ENCODE measurements at places on chromosomes 12 and 14.

DNA sequence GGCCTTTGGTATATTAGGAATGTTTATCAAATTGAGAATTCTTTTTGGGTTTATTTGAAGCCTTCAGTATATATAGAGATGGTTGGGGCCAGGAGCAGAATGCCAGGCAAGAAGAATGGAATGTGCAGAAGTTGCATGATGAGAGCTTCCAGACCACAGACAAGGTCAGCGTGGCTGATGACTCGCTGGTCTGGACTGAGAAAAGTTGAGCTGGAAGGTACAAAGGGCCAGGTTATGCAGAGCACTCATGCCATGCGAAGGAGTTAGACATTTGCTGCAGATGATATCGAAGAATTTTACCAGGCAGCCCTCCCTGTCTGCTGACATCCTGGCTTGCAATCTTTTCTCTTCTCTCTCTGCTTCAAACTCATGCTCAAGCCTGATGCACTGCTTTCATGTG lies 196.2 kb upstream of the ARHGAP5 start:
- DNase-seq = no peak
- H3K4me3 ChIP-seq = no peak overlapping the region
- no peaks in the 10 kb centered on the region for H3K27me3 ChIP-seq
- no peaks in the 10 kb centered on the region for H3K4me1 ChIP-seq
- H3K27ac ChIP-seq = no peak overlapping the region
- H3K36me3 ChIP-seq = no peaks in the 10 kb centered on the region

- H3K4me1 ChIP-seq = no peaks in the 10 kb centered on the region
- H3K27ac ChIP-seq = no peak overlapping the region
- H3K27me3 ChIP-seq = no peaks in the 10 kb centered on the region
- DNase-seq = peak; percentile 32
- no peaks in the 10 kb centered on the region for H3K36me3 ChIP-seq
Observed at GRCh38 chr12:116066381-116067230, 210.9 kb downstream of the MED13L start.

DNA sequence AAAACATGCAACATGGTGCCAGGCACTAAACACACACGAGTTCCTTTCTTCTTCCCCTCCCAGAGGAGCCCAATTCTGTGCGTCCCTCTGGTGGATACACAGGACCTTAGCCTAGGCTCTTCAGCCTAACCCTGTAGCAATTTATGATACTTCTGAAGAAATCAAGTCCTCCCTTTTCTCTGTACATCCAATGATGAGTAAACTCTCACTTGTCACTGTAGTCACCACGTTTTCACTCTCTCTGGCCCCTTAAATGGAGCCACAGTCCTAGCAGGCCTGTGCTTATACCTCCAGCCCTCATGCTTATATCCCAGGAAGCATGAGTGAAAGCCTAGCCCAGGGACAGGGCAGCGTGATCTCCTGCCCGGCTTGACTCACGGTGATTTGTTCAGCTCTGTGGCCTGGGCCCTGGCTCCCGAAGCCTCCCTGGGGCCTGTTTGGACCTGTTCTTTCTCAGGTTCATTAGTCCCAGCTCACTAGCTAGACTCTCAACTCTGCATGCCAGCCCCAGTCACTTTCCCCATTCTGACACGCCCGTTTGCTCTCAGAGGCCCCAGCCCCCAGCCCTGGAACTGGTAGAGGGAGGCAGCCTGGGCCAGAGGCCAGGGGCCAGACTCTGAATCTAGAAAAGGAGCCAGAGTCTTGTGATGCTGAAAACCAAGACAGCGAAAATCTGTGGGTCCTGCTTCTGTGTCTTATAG lies 24.1 kb upstream of the PLEKHG3 start:
- H3K27me3 ChIP-seq = no peaks in the 10 kb centered on the region
- H3K36me3 ChIP-seq = no peaks in the 10 kb centered on the region
- DNase-seq = no peak
- peaks cover 10% of the 10 kb centered on the region for H3K4me1 ChIP-seq

GRCh38 chr12:111434680-111435338 lies 29.1 kb downstream of the SH2B3 start:
- H3K27me3 ChIP-seq = no peaks in the 10 kb centered on the region
- peaks cover 97% of the 10 kb centered on the region for H3K4me1 ChIP-seq
- H3K27ac ChIP-seq = peak overlapping the region; percentile 97

- no peaks in the 10 kb centered on the region for H3K36me3 ChIP-seq
- H3K27ac ChIP-seq = no peak overlapping the region
- no peaks in the 10 kb centered on the region for H3K27me3 ChIP-seq
- no peaks in the 10 kb centered on the region for H3K4me1 ChIP-seq
Observed at GRCh38 chr12:46133751-46134150, 135.1 kb downstream of the SLC38A1 start.

- H3K27ac ChIP-seq = no peak overlapping the region
- no peak overlapping the region for H3K4me3 ChIP-seq
- H3K27me3 ChIP-seq = no peaks in the 10 kb centered on the region
- no peaks in the 10 kb centered on the region for H3K36me3 ChIP-seq
- H3K4me1 ChIP-seq = no peaks in the 10 kb centered on the region
- no peak for DNase-seq
Observed at GRCh38 chr14:49134940-49135339, 451.2 kb downstream of the RPS29 start.

- H3K27ac ChIP-seq = no peak overlapping the region
- DNase-seq = no peak
- H3K27me3 ChIP-seq = no peaks in the 10 kb centered on the region
- no peaks in the 10 kb centered on the region for H3K4me1 ChIP-seq
Observed at GRCh38 chr14:45262637-45263036, 9.6 kb upstream of the MIS18BP1 start.

DNA sequence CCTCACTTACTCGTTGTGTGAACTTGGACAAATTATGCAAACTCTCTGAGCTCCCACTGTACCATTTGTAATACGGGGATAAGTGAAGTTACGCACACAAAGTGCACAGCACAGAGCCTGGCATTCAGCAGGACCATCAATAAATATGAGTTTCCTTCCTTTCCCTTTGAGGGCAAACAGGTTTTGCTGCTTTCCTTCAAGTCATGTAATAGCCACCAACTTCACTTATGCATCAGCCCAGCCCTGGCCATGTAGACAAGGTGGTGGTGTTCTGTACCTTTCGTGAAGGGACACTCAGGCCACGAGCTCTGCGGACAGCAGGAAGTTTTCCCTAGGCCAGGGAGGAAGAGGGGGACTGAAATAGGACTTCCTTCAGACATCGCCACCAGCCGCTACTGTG lies 272.7 kb downstream of the CACNA1C start:
- H3K4me3 ChIP-seq = no peak overlapping the region
- H3K4me1 ChIP-seq = no peaks in the 10 kb centered on the region
- H3K27ac ChIP-seq = no peak overlapping the region
- DNase-seq = no peak

- H3K27me3 ChIP-seq = no peaks in the 10 kb centered on the region
- H3K4me1 ChIP-seq = no peaks in the 10 kb centered on the region
- H3K4me3 ChIP-seq = no peak overlapping the region
- no peaks in the 10 kb centered on the region for H3K36me3 ChIP-seq
- no peak overlapping the region for H3K27ac ChIP-seq
Observed at GRCh38 chr14:63308723-63309317, 9.9 kb downstream of the GPHB5 start.

DNA sequence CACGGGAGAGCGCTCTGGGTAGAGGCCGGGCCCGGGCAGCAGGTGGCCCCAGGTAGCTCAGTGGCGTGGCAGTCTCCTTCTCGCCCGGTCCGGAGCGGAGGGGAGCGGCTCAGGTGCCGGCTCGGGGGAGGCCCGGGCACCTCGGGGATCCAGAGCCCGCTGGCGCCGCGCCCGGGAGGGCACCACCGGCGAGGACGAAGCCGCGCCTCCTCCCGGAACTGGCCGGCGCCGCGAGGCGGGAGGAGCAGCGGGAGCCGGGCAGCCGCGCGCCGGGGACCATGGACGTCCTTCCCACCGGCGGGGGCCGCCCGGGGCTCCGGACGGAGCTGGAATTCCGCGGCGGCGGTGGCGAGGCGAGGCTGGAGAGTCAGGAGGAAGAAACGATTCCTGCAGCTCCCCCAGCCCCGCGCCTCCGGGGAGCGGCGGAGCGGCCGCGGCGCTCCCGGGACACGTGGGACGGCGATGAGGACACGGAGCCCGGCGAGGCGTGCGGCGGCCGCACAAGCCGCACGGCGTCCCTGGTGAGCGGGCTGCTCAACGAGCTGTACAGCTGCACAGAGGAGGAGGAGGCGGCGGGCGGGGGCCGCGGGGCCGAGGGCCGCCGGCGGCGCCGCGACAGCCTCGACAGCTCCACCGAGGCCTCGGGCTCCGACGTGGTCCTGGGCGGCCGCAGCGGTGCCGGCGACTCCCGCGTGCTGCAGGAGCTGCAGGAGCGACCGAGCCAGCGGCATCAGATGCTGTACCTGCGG lies 21.5 kb upstream of the GNS start:
- H3K4me1 ChIP-seq = peaks cover 17% of the 10 kb centered on the region
- DNase-seq = peak; percentile 43

DNA sequence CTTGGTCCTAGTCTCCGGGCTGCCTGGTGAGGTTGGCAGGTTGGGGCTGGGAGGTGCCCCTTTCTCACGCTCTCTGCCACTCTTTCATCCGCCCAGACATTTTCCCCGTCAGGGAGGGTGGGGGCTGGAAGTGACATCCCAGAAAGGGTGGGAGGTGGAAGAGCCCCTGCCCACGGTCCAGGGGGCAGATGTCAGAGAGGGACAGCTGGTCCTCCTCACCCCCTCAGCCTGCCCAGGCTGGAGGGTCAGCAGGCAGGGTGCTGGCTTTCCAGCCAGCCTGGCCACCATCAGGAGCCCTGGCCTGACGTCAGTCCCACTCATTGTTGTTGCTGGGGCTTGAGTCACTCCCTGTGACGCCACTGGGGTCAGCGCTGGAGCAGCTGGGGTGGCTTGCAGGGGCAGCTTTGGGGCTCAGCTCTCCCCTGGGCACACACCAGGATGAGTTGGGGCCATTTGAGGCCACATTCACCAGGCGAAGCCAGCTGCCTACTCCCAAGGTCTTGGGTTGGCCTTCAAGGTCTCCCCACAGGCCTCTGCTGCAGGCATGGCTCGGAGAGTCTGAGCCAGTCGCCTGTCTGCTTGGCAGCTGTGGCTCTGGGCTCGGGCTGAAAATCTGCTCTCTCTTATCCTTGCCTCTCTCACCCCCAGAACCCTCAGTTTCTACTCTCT lies 5.7 kb upstream of the ATG101 start:
- H3K4me3 ChIP-seq = no peak overlapping the region
- no peak for DNase-seq
- H3K4me1 ChIP-seq = peaks cover 4% of the 10 kb centered on the region
- no peaks in the 10 kb centered on the region for H3K27me3 ChIP-seq
- no peak overlapping the region for H3K27ac ChIP-seq

DNA sequence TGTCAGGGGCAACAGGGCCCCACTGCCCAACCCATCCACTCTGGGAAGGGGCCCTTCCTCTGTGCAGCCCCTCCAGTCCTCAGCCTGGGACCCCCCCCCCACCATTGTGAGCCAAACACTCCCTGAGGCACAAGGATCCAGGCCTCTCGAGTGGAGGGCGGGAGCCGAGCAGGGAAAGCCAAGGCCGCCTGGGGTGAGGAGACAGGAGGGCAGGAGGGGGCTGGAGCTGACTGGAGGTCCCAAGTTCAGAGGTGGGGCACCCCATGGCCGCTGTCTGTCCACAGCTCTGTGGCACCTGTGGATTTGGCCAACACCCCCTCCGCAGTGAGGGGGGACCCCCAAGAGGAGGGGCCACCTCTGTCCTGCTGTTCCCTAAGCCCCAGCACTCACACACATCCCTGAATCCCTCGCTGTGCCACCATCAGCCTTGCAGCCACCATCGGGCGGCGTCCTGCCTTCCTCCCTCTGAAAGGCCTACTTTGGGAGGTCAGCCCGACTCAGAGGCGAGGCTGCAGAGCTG lies 25.4 kb upstream of the C14orf180 start:
- H3K27me3 ChIP-seq = no peaks in the 10 kb centered on the region
- no peaks in the 10 kb centered on the region for H3K4me1 ChIP-seq
- H3K36me3 ChIP-seq = no peaks in the 10 kb centered on the region

DNA sequence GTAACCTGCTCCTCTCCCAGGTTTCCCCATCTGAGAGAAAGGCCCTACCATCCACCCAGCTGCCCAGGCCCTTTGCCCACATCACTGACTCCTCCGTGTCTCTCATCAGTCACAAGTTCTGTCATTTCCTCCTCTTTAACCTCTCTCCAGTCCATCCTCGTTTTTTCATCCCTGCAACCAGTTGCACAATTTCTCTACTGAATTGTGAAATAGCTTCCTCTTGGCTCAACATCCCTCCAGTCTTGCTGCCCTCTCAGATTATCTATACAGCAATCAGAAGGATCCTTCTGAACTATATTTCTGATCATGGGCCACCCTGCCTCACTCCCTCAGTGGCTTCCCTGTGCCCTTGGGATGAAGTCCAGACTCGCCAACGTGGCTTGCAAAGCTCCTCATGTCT lies 6.8 kb downstream of the FAM161B start:
- H3K4me1 ChIP-seq = peaks cover 5% of the 10 kb centered on the region
- DNase-seq = no peak
- no peak overlapping the region for H3K4me3 ChIP-seq
- H3K36me3 ChIP-seq = peaks cover 25% of the 10 kb centered on the region

- H3K4me1 ChIP-seq = no peaks in the 10 kb centered on the region
- no peaks in the 10 kb centered on the region for H3K36me3 ChIP-seq
- no peak for DNase-seq
- no peak overlapping the region for H3K4me3 ChIP-seq
- no peak overlapping the region for H3K27ac ChIP-seq
- H3K27me3 ChIP-seq = no peaks in the 10 kb centered on the region
Observed at GRCh38 chr12:79023784-79024183, 159.2 kb downstream of the SYT1 start.

DNA sequence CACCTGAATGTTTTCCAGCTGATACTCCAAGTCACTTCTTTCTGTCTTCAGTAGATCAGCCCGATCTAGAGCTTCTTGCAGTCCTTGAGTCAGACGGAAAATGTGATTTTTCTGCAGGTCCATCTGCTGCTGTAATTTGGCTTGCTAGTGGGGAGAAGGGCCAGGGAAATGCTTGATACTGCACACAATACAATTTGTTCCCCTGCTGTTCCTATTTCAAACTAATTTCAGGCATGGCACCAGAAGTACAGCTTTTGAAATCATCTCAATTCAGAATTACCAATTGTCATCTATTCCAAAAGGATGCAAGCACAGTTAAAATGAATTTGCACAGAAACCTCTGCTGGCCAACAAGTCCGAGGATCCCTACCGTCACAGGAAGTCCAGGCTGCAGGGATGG lies 53.4 kb downstream of the PRKAB1 start:
- H3K27me3 ChIP-seq = no peaks in the 10 kb centered on the region
- H3K27ac ChIP-seq = no peak overlapping the region
- H3K36me3 ChIP-seq = no peaks in the 10 kb centered on the region
- no peak for DNase-seq
- no peaks in the 10 kb centered on the region for H3K4me1 ChIP-seq
- H3K4me3 ChIP-seq = no peak overlapping the region

- peaks cover 40% of the 10 kb centered on the region for H3K4me1 ChIP-seq
- peaks cover 2% of the 10 kb centered on the region for H3K36me3 ChIP-seq
- no peak overlapping the region for H3K4me3 ChIP-seq
Observed at GRCh38 chr14:92556255-92556741, 42.7 kb downstream of the RIN3 start.
